ENCODE measurements at places on chromosomes 1 and 21. TPM values are rescaled to one million over a fixed set of nuclear protein-coding genes. Genes with fewer than 3 reads are reported as not detected.

DNA sequence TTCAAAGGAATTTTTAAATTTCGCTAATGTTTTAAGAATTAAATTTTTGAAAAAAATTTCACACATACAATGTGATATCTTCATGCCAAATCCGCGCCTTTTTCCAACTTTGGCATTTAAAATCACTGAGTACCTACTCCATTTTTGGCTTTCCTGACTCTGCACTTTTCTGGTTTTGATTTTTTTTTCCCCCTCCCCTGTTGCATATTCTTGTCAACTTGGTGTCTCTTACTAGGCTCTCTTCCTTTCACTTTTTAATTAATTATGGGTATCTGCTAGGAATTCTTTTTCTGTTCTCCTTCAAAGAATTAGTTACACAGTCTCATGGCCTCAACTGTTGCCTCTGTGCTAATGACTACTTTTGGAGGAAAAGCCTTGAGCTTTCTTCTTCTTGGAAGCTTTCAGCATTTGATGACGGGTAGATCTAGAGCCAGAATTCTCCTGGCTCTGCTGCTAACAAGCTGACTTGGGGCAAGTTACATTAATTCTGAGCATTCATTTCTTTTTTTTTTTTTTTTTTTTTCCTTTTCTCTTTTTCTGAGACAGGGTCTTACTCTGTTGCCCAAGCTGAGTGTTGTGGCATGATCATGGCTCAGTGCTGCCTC is 1.8 kb downstream of the AGL start:
- no peak for DNase-seq

DNA sequence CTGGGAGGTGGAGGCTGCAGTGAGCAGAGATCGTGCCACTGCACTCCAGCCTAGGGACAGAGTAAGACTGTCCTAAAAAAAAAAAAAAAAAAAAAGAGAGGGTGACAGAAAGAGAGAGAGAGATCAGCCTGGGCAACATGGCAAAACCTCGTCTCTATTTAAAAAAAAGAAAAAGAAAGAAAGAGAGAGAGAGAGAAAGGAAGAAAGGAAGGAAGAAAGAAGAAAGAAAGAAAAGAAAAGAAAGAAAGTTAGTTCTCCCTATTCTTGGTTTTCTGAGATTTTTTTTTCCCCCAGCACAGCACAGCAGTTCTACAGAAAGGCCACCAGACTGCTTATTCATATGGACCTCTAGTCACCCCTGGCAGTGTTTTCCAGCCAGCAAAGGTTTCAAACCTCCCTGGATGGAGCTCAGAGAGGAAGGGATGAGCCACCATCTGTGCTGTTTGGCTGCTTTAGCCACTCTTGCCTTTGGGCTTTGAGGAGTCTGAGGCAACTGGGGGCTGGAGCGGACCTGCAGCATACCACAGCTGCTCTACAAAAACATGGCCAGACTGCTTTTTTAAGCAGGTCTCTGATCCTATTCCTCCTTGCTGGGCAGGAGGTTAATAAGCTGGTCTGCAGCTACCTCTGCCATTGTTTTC is 10.6 kb downstream of the S100A6 start:
- DNase-seq = no peak

GRCh38 chr21:29077651-29078090 is 4.2 kb upstream of the CCT8 start:
- no peak for DNase-seq

Gene LRRC71
- 0.59 TPM for total RNA-seq

Gene ADAM30
- not detected for total RNA-seq

Gene AKR7A2
- total RNA-seq = 79.0 TPM
